CMK (cell line): ENCODE measurements at places on chromosomes 3 and 15.

DNA sequence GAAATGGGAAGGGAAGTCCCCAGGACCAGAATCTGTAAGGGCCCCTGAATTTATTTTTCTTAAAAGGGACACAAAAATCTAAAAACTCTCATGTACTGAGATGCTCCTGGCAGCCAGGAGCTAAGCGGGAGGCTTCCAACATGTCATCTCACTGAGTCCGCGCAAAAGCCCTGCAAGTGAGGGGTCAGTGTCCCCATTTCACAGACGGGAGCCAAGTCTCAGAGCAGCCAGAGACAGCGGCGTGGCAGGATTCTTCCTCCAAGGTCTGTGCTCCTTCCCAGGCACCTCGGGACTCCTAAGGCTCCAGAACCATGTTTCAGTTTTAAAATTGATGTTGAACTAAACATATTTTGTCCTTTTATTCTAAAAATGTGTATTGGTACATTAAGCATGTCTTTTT lies 114.8 kb downstream of the ADCY5 start:
- DNase-seq: no peak

DNA sequence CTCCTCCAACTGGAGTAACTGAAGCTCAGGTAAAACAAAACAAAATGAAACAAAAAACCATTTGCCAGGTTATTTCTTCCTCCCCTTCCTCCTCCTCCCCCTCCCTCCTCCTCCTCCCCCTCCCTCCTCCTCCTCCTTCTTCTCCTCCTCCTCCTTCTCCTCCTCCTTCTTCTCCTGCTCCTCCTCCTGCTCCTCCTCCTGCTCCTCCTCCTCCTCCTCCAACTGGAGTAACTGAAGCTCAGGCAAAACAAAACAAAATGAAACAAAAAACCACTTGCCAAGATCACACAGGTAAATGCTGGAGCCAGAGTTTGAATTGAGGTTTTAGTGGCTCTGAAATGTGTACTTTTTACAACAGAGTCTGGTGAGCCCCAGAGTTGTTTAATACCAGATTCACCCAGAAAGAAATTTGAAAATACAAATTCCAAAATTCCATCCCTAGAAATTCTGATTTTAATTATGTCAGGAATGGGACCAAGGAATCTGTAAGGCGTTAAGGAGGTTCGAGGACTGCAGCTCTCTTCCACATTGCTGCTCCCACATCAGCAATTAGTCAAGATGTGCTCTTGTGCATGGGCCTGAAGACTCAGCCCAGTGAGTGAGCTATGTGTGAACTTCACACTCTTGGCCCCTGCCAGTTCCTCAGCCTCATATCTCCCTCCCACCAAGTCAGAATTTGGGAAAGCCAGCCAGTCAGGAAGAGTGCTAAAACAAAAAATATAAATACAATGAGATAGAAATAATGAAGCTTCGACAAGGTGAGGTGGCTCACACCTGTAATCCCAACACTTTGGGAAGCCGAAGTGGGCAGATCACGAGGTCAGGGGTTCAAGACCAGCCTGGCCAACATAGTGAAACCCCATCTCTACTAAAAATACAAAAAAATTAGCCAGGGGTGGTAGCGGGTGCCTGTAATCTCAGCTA lies 31.6 kb upstream of the ZNF770 start:
- no peak for DNase-seq

DNA sequence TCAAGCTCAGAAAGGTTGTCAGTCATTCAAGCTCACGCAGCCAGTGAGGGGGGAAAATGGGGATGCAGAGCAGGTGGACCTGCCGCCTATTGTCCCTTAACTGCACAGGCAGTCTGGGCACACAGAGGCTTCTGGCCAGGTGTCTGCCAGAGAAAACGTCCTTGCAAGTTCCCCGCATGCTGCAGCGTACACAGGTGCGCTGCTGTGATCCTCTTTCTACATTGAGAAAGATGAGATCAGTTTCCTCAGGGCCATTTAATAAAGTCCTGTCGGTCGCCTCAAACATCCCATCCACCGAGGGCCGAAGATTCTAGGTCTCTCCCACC lies 445 bp upstream of the TSEN2 start:
- no peak for DNase-seq

DNA sequence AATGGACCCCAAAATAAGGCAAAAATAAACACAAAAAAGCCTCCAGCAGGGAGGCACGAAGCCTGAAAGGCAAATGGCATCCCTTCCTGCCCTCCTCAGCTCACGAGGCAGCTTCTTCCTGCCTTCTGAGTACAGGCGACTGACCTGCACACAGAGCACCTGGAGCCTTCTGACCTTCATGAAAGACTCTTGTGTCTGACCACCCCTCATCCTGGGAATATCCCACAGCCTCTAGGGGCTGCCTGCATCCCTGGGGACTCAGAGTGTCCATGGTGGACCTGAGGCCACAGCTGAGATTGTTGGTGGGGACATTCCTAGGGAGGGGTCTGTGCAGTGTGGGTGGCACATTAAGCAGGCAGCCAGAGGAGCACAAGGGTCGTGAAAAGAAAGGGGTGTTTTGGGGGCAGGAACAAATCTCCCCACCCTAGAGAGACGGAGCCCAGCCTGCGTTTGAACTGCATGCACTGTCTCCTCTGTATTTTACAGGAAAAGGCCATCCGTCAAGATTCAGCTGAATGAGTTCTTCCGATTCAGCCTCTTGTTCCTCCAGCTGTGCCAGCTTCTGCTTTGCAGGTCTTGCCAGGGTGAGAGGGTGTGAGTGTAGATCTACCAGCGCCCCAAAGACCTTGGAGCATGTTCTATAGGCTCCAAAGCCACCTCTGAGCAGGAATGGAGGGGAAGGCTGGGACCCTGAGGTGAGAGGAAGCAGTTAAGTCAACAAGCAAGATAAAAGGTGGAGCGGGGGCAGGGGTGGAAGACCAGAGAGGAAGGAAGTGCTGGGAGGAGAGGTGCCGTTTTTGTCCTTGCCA lies 80.4 kb upstream of the MEF2A start:
- no peak for DNase-seq

GRCh38 chr3:33791477-33792166 lies 6.8 kb upstream of the PDCD6IP start:
- peak; percentile 56 for DNase-seq

DNA sequence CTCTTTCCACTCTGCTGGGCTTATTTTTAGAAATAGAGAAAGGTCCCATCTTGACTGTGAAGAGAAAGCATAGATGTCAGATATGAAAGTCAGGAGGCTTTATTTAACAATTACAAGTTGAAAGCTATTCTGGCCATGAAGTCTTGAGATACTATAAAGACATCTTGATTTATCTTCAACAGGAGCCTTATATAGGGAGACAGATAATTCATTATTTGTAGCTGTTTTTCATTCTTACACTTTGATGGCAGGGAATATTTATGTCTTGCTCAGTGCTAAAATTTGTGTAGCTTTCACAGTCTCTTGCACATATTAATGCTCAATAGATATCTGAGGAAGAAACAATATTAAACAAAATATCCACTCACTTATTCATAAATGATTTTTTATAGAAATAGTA lies 248.8 kb downstream of the C3orf38 start:
- DNase-seq: no peak

DNA sequence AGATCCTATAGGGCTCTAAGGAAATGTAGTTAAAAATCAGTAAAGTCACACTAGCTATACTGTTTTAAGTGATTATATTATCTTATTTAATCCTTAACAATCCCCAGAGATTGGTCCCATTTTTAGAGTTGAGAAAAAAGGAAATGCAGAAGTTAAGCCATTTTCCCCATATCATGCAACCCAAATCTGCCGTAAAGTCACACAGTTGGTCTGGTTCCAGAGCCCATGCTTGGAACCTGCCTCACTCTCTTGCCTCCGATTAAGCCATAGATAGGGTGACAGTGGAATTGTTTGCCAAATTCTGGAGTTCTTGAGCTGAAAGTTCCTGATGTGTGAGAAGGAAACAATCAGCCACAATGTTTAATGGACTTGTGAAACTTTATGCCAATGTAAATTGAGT lies 2.3 kb upstream of the P2RY13 start:
- no peak for DNase-seq

DNA sequence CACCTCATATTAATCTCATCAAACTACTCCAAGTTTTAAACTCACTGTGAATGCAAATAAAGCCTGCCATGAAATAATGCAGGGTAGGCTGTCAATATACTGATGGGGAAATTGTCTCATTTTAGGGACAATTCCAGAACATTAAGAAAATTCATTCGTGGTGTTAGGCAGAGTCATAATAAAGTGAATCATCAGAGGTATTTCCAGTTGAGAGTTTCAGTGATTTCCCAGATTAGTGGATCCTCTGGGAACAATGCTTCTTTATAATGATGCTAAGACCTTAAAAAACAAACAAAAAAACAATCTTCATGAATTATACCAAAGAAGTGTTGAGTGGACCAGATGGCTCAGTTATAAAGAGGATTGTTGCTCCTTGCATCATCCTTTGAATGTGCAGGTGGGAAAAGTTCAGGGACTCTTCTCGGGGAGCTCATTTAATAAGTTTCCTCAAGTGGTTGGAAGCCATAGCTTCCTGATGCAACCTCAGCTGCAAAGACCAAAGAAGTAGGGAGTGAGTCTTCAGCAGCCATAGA lies 360.9 kb upstream of the TRIM42 start:
- no peak for DNase-seq

GRCh38 chr15:40235201-40235885 lies 3.5 kb upstream of the PAK6 start:
- DNase-seq: no peak

DNA sequence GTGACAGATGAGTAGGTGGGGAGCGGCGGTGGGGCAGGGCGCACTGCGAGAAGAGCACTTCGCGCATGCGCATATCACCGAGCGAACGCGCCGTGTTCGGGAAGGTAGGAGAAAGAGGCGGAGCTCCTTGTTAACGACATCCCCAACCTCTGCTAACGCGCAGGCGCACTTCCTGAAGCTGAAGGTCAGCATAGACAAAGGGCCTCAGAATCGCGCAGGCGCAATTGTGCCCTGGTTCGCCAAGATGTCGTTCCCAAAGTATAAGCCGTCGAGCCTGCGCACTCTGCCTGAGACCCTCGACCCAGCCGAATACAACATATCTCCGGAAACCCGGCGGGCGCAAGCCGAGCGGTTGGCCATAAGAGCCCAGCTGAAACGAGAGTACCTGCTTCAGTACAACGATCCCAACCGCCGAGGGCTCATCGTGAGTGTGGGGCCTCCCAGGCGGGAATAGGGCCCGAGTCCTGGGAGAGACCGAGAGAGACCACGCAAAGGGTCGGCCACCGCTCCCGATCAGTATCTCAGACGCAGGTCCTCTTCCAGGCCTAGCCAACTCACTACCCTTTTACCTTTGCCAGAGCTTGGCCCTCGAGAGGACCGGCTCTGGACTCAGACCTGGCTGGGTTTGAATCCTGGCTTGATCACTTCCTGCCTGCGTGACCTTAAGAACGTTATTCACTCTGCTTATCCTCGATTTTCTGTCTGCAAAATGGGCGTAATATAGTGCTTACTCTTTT lies at the start of gene NDUFB4:
TSS of gene NDUFB4 (plus strand) at position 221 of the 737 bp plus-strand sequence. CDS start at position 245, 24 bp downstream.
- DNase-seq: peak; percentile 92

DNA sequence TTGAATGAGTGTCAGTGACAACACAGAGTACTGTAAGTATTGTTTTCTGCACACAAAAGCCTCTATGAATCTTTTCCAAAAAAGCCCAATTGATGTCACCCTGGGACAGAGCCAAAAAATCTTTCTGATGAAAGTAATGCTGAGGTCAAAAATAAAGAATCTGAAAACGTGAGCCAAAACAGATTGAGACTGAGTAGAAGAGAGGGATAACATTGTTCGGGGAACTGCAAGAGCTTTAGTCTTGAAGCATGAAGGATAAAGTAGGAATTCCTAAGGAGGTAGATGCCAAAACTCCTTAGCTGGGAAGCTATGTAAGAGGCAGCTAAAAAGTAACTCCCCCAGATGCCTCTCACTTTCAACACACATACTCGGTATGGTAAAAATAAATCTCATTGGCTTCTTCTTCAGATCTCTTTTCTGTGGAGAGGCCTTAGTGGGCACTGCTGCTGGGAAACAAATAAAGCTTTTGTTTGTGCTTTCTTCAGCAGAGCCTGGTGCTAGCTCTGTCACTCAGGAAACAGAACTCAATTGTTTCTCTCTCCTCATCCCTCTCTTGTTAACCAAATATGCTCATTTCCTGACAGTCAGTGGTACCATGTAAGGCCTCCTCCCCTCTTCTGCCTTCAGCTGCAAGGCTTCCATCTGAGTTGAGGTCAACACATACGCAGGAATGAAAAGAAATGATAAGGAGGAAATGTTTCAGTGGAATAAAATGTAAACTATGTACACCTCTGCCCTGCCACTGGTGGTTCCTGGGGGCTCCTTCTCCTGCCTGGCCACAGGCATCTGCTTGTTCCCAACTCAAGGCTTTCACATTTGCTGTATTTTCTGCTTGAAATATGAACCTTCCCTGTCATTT lies 58.1 kb downstream of the CD200 start:
- DNase-seq: no peak

DNA sequence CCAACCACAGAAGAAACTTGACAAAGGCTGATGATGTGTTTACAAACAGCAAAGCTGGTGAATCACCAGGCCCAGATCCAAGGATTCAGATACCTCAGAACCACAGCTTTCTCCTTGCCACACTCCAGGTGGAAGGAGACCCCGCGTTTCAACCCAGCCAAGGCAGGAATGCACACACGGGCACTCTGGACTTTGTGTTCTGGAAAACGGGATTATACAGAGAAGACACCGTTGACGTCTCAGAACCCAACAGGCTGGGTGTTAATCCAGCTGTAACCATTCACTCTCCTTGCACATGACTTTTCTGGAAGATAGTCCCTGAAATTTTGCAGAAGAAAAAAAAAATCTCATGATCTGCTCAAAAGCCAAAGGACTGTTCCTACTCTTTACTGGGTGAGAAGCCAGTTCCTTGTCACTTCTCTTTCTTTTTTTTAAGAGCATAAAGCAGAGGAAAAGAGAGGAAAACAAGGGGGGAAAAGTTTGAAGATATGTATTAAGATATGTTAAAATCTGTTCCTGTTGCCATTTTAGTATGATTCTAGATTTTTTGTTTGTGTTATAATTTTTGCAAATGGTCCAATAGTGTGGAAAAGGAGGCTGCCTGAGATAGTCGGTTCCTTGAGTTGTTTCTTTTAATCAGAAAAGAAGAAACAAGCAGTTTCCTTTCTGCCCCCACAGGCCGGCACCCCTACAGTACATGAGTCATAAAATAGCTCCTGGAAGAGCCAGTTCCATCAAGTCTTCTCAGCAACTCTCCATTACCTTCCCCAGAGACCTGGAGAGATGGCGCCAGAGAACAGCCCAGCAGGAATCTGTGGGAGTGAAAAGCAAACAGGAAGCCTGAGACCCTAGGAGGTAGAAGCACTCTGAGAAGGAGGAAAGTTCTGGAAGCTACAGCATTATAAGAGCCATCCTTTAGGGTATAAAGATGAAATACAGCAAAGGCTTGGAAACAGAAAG lies 73.1 kb downstream of the RORA start:
- DNase-seq: no peak

GRCh38 chr3:42081838-42082473 lies 9.2 kb upstream of the TRAK1 start:
- DNase-seq: no peak

DNA sequence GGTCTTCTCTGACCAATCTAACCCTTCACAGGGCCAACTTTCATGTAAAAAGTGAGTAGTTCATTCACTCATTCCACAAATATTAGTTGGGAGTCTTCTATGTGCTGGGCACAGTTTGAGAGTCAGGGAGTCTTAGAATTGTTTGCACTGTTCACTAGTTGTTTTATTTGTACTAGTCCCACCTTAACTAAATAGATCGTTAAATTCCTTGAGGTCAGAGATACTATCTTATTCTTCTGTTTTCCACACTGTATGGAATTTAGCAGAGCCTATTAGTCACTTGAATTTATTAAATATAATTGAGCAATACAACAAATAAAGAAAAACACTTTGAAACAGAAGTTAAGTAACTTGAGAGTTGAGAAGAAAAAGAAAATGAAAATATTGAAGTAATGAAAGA lies 40.8 kb upstream of the SPTSSB start:
- DNase-seq: no peak

- DNase-seq: no peak
These were observed 72.1 kb downstream of the LRIG1 start for GRCh38 chr3:66428733-66429132.
